ENCODE measurements at places on chromosomes 6 and 20.
A peak's percentile ranks its signal among the peaks of the same experiment; 100 is the strongest.

DNA sequence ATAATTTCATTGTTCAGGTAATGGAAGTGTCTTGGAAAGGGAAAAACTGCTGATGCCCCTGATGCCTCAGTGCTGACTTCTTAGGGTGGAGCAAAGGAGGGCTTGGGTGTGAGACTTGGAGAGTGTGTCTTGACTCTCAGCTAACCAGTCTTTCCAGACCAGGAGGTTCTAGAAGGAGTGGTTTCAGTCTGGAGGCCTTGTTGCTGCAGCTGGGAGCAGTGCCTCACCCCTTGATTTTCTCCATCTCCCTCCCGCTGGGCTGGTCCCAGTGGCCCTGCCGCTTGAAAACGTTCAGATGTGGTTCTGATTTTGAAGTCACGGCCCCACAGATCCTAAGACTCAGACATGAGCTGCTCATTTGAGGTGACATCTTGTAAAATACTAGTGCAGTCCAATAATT lies 5.4 kb downstream of the DSP start:
- peak; percentile 63 for DNase-seq

- DNase-seq, result no peak
These were observed 98.1 kb downstream of the ZNF217 start for GRCh38 chr20:53495398-53496092.

- DNase-seq, result no peak
These were observed 57.7 kb upstream of the VSTM2L start for GRCh38 chr20:37845241-37845681.

DNA sequence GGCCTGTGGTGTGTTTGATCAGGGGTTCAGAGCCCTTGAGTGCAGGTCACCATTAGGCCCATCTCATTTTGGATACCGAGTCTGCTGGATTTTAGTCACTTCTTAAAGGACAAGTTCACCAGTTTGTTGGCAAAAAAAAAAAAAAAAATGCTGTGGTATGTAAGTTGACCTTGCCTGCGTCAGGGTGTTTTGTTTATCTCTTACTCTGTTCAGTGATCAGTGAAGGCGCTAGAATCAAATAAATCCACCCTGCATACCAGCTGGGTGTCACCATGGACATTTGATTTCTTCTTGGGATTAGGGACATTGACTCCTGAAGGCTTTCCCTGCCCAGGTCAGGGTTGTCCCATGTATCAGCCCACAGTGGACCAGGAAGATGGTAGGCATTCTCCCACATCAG lies 6.7 kb downstream of the SMOC2 start:
- no peak for DNase-seq

GRCh38 chr20:17609811-17610377 lies 40.0 kb downstream of the DSTN start:
- DNase-seq, result no peak

- DNase-seq, result no peak
These were observed 90.5 kb downstream of the PCSK2 start for GRCh38 chr20:17317341-17317740.

GRCh38 chr6:147285087-147285855 lies 81.1 kb downstream of the STXBP5 start:
- no peak for DNase-seq

- DNase-seq, result no peak
These were observed 18.9 kb downstream of the TTBK1 start for GRCh38 chr6:43262000-43262779.

DNA sequence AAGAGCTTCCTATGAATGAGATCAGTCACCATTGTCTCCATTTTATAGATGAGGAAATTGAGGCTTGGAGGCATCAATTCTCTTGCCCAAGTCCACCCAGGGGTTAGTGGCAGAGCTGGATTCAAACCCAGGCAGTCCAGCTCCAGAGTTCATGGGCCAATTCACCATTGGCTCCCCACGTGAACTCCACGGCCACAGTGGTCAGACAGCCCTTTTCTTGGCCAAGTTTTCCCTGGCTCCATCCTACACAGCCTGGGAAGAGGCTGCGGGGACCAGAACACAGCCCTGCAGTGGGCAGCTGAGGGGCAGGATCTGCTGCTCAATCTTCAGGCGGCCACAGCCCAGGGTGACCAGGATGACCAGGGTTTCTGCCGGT lies 20.5 kb downstream of the TGM2 start:
- DNase-seq, result no peak

GRCh38 chr6:136303516-136303915 lies 13.9 kb upstream of the BCLAF1 start:
- no peak for DNase-seq

- no peak for DNase-seq
These were observed 6.1 kb downstream of the DDX39B start for GRCh38 chr6:31535538-31536324.

GRCh38 chr6:9708600-9708999 lies 706.3 kb downstream of the TFAP2A start:
- no peak for DNase-seq

GRCh38 chr6:160203953-160204352 lies 54.7 kb downstream of the SLC22A2 start:
- DNase-seq, result no peak

GRCh38 chr6:118913161-118913560 lies 19.2 kb downstream of the ASF1A start:
- DNase-seq, result no peak

GRCh38 chr6:21953831-21954801 lies 342.7 kb downstream of the PRL start:
- DNase-seq, result peak; percentile 29

GRCh38 chr6:169961772-169962561 lies 210.5 kb downstream of the ERMARD start:
- peak; percentile 61 for DNase-seq

DNA sequence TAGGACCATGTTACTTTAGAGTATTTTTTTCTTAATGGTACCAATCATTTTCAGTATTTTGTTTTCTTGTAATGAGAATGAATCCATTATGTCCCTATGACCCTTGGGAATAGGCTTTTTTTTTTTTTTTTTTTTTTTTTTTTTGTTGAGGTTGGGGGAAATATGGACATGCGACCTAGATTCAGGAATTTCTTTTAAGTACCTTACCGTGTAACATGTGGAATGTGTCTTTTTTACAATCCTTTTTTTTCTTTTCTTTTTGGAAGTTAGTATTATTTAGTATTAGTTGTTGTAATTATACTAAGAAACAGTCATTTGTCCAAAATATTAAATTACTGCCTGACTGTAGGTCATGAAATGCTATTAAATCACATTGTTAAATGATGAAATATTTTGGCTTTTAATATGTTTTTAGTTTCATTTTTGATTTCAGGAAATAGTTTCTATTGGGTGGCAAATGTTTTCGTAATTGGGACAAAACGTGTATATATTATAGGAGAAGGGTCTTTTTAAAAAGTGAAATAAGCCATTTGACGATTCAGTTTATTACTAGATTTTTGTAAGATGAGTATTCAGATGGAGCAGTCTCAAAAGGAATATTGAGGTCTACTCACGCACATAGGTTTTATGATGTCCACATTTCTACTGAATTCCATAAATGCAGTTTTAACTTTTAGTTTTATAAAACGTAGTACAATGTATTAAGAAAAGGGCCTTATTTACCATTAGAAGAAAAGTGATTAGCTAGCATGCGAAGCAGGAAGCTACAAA lies 4.9 kb downstream of the ARID1B start:
- no peak for DNase-seq

DNA sequence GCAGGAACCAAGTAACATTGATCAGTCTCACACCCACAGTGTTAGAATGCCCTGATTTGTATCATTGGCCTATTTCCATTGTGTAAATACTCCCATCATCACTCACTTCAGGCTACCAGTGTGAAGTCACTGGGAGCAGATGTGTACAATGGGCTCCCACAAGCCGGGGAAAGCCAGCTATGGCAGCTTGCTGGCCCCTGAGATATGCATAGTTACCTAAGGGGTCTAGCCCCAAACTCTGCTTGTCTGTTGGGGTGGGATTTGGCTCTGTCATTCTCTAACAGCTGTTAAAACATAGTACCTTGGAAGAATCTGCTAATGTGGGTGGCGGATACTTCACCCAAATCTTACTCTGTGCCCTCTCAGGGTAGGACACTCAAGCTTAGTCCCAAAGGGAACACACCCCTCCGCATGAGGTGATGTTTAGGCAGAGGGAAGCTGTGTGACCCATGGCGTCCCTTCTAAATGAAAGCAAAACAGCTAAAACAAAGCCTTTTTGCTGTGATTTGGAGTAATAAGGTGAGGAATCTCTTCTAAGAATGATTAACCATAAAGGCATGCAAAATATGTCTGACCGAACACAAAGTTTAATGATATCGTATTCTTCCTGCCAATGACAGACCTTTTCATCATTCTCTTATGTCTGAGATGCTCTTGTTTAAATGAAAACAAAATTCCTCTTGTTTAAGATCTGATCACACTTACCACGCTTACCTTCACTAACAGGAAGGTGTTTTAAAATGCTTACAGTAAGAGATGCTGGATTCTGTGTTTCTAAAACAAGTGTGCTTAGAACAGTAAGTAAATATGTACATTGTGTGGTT lies 45.9 kb upstream of the PXDC1 start:
- no peak for DNase-seq

DNA sequence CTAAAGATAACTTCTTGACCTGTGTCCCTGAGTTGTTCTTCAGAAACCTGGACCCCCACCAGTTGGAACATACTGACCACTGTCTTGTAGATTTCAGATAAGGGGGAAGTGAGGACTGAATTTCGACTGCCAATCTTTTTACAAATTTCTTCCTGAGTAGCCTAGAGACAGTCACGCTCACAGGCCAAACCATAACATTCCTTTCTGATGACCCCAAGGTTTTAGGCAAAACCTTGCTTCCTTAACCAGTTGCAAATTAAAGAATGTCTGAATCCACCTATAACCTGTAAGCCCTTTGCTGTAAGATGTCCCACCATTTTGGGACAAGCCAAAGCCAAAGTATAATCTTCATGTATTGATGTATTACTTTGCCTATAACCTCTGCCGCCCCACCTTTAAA lies 306.9 kb downstream of the LRFN2 start:
- DNase-seq, result no peak

GRCh38 chr20:44532259-44532980 lies 10.6 kb upstream of the SERINC3 start:
- DNase-seq, result no peak

- no peak for DNase-seq
These were observed 104.3 kb upstream of the BEND6 start for GRCh38 chr6:56850626-56851025.

DNA sequence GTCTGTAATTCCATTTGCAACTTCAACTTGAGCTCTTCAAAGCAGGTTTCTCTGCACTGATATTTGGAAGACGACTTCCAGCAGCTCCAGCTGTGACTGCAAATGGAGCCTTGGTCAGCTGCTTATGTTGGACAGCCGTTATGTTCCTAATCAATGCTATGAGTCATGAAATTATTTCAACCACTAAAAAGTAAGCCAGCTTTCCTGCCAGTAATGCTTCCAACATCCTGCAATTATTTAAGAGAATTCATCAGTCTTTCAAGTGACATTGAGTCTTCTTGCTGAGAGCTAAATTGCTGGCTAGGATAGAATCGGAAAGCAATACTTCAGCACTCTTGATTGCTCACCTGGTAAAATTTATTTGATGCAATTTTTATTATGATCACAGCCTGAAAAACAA lies 375.7 kb downstream of the MMUT start:
- no peak for DNase-seq

- DNase-seq, result no peak
These were observed 65.8 kb downstream of the E2F3 start for GRCh38 chr6:20467437-20467836.

GRCh38 chr6:43578748-43579147 lies 2.8 kb downstream of the POLH start:
- no peak for DNase-seq

DNA sequence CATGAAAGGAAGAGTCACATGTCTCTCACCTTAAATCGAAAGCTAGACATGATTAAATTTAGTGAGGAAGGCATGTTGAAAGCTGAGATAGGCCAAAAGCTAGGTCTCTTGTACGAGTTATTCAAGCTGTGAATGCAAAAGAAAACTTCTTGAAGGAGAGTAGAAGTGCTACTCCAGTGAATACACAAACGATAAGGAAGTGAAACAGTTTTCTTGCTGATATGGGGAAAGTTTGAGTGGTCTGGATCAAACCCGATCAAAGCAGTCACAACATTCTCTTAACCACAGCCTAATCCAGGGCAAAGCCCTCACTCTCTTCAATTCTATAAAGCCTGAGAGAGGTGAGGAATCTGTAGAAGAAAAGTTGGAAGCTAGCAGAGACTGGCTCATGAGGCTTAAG lies 1.9 kb upstream of the TPD52L1 start:
- DNase-seq, result no peak

GRCh38 chr20:46631212-46631869 lies 19.9 kb downstream of the SLC13A3 start:
- peak; percentile 30 for DNase-seq

- no peak for DNase-seq
These were observed 50.9 kb downstream of the NUDT3 start for GRCh38 chr6:34341481-34341971.

DNA sequence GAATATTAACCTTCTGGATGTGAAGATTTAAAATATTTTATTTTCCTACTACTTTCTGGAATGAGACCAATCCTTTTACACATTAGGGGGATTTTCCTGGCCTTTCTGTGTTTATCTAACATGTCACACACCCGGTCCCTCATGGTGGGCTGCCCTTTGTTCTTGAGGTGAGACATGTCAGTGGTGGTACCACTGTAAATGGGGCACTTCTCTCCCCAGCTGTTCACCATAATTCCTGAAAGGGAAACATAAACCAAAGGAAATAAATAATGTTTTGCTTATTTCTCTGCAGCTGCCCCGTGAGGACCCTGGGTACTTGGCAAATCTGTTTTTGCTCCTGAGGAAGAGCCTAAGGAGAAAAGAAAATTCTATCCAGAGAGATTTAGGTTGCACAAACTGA lies 41.1 kb downstream of the GRIK2 start:
- DNase-seq, result no peak

- no peak for DNase-seq
These were observed 46.5 kb upstream of the SHLD1 start for GRCh38 chr20:5703681-5704101.

- DNase-seq, result peak; percentile 34
These were observed 54.5 kb upstream of the RREB1 start for GRCh38 chr6:7053125-7053774.
